ENCODE measurements at places on chromosomes 12 and 14.

- DNase-seq = no peak
Measured at GRCh38 chr12:131934535-131934934, 5.5 kb downstream of the PUS1 start.

GRCh38 chr12:92130999-92131398, 14.6 kb downstream of the BTG1 start:
- no peak for DNase-seq

- DNase-seq = no peak
Measured at GRCh38 chr14:50352584-50352983, 40.5 kb downstream of the DMAC2L start.

DNA sequence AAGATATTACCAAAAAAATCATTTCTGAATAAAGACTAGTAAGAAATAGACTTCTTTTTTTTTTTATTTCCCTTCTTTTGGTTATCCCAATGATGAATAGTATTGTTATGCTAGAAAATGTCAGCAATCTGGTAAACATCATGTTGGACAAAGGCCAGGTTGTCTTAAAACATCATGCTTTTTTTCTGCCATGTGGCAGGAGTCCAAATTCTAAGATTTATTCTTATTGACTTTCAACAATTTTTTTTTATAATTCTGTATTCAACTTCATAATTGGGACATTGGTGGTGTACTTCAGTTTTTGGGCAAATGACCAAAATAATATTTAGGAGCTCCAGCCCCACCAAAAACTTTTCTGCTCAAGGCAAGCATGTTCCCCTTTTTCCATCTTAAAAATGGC, 10.5 kb downstream of the DCN start:
- DNase-seq = no peak

DNA sequence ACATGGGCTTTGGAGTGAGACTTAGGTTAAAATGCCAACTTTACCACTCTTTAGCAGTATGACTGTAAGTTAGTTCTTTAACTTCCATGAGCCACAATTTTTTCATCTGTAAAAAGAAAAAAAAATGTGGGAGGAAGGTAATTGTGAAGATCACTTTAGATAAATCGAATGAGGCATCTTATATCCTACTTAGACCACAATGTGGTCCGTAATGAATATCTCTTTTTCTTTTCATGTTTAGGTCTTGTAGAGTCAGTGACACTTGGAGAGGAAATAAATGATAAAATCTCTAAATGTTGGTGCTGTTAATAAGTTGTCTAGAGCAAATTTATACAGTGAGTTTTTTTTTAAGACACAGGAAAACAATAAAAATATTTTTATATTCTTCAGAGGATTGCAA, 34.3 kb downstream of the RGS6 start:
- DNase-seq = no peak

DNA sequence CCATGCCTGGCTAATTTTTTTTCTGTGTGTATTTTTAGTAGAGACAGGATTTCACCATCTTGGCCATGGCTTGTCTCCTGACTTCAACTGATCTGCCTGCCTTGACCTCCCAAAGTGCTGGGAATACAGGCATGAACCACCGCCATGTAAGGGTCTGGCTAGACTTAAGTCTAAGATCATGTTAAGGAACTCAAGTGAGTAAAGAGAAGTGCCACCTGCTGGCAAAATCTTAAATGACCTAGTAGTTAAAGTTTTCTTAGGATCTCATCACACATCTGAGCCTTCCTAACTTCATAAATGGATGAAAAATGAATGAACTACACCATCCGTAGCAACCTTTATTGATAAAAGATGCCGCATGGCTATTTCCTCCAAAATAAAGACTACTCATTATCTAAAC, 1.7 kb upstream of the C12orf56 start:
- no peak for DNase-seq

GRCh38 chr14:24094841-24095270, 745 bp downstream of the PCK2 start:
- DNase-seq = no peak

DNA sequence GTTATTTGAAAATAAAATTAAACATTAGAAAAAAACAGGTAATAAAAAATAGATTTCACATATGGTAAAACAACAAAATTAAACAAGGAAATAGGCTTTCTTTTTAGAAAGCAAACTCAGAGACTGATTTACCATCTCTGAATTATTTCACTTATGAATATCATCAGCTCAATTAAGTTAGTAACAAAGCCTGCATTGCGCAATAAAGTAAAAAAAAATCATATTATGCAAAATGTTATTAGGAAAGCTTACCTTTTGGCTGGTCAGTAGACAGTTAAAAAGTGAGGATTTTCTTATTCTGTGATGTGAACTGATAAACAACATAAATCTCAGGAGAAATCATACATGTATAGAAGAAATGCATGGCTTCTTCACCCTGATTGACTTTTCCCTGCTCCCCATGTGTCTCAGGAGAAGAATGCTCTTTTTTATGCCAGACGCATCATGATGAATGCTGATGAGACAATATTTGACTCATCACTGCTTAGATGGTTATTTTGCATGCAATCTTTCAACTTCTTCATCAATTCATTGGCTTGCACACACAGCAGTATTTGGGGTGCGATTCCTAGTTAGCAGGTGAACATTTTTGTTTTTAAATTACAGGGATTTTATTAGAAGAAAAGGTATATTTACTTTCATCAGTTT, 124.5 kb upstream of the USP15 start:
- no peak for DNase-seq

DNA sequence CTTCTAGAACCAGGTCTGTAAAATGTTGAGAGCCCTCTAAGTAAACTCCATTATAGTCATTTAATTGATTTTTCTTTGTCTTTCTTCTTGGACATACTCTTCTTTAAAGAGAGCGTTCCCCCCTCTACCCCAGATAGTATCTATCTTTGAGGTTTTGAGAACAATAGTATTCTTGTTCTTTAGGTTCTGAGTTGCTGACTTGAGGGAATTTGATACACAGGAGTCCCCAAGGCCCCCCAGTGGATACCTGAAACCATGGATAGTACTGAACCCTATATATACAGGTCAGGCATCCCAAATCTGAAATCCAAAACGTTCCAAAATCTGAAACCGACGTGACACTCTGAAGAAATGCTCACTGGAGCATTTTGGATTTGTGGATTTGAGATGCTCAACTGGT, 65.5 kb downstream of the FUT8 start:
- DNase-seq = no peak

- no peak for DNase-seq
Measured at GRCh38 chr12:27615331-27615891, 80.8 kb upstream of the REP15 start.

DNA sequence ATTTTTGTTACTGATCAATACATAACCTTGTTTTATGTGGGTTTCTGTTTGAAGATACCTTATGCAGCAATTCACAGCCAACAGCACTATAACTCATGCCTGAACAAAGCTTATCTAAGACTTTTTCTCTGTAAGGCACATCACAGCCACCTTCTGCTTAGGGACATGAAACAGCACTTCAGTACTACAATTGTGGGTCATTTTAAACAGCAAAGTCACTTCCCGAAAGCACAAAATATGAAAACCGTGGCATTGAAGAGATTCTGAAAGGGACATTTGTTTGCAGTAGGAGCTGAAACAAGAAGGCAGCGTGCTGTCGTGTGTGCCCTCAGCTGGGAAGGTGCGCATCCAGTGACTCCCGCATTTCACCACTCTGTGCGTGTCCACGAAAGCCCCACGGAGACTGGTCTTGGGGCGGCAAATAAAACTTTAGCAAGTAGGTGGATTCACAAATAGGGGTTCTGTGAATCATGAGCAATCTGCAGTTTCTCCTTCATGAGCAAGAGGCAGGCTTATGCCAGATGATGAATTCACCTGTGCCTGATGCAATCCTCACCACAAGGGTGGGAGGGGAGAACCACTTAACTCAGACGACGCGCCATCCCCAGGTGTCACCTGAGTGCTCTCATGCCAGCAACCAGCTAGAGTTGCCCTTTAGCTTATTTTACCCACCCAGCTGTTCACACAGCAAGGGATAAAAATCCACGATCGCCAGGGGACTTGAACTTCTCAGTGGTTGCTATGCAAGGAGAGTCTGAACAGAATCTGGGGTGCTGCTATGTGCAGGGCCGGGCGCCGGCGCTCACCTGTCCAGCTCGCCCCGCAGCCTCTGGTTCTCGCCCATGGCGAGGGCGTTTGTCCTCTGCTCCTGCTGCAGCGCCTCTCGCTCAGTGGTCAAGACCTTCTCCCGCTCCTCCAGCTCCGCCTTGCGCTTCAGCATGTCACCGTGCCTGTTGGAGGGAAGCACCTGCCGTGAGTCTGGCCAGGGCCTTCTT, 54.9 kb upstream of the GPR68 start:
- DNase-seq = no peak

DNA sequence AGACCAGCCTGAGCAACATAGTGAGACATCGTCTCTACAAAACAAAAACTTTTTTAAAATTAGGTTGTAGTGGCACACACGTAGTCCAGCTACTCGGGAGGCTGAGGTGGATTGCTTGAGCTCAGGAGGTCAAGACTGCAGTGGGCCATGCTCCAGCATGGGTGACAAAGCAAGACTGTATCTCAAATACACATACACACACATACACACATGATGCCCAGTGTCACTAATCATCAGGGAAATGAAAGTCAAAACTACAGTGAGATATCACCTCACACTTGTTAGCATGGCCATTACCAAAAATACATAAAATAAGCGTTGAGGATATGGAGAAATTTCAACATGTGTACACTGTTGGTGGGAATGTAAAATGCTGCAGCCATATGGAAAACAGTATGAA, 33.2 kb upstream of the KICS2 start:
- DNase-seq = no peak

DNA sequence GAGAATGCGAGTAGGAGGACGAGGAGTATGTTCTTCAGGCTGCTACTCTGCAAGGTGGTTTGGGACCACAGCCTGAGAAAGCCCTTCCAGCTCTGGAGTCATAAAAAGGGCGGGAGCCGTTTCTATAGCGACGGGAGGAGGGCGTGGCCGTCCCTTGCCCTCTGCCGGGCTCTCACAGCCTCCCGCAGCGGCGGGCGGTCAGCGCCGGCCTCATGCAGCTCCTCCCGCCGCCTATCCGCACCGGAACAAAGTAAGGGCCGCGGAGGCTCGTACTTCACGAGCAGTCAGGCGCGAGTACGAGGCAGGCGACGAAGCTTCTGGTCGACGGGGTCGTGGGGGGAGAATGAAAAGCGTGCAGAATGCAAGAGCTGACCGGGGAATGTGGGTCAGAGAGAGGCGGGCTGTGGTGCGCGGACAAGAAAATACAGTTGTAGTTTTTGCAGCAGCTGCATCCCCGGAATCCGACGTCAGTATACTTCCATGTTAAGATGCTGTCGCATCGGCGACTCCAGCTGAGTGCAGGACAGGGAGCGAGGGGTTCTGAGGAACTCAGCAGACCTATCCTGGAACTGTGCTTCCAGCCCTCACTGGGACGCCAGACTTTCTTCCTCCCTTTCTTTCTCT, at the start of gene DYRK4:
TSS of gene DYRK4 (plus strand) at position 175 of the 624 bp plus-strand sequence. CDS start at position 213, 38 bp downstream.
- DNase-seq = no peak

- DNase-seq = no peak
Measured at GRCh38 chr14:74950795-74951442, 4.5 kb downstream of the PGF start.

DNA sequence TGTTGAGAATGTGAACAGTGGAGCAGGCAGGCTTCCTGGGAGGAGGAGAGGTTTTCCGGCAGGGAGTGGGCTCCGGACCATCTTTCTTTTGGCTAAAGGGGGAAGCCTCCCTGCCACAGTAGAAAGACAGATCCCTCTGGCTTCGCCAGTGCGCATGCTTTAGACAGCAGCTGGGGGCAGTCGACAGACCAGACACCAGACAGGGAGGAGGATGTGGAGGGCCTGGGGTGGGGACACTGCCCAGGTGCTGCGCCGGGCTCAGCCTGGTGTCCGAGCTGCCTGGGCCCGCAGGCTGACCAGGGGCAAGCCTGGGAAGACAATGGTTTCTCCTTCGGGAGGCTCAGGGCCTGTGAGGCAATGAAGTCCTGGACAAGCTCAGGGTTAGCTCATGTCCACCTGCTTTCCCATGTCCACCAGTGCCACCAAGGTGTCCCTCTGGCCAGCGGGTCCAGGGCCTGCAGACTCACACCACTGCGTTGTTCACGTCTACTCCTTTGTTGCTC, 67.3 kb downstream of the PRIMA1 start:
- no peak for DNase-seq

- no peak for DNase-seq
Measured at GRCh38 chr12:84512751-84513150, 399.8 kb downstream of the SLC6A15 start.

Data from Panc1 (cell line).